Head of caudate nucleus (tissue), 42 donors: ENCODE measurements at places on chromosomes 7 and 10.

- DNase-seq: no peak
Measured at GRCh38 chr7:105776986-105777910, 99.2 kb downstream of the ATXN7L1 start.

DNA sequence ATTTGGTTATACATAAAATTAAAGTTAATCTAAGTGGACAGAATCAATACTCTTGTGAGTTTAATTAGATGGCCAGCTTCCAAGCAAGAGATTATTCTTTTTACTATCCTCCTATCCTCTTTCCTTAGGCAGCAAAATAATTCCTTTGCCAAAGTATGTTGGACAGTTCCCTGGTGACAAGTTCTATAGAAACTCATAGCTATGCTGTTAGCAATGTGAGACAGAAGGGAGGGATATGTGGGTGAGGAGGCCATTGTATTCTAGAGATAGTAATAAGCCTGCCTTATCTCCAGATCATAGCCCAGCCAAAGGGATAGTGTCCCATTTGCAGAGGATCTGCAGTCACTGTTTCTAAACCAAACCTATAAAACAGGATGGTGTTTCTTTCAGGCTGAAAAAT, 181.6 kb upstream of the HDAC9 start:
- no peak for DNase-seq

GRCh38 chr7:111414374-111414773, 147.9 kb downstream of the IMMP2L start:
- no peak for DNase-seq

GRCh38 chr7:98107313-98107721, 655 bp downstream of the LMTK2 start:
- peak; percentile 20 for DNase-seq

- peak; percentile 39 for DNase-seq
Measured at GRCh38 chr7:4797858-4798705, 22.7 kb downstream of the AP5Z1 start.
